ENCODE measurements at places on chromosomes 16 and 17.

- DNase-seq = no peak
Measured at GRCh38 chr17:21127509-21128077, 829 bp downstream of the DHRS7B start.

GRCh38 chr17:27477971-27478684 lies 21.9 kb downstream of the KSR1 start:
- DNase-seq = no peak

DNA sequence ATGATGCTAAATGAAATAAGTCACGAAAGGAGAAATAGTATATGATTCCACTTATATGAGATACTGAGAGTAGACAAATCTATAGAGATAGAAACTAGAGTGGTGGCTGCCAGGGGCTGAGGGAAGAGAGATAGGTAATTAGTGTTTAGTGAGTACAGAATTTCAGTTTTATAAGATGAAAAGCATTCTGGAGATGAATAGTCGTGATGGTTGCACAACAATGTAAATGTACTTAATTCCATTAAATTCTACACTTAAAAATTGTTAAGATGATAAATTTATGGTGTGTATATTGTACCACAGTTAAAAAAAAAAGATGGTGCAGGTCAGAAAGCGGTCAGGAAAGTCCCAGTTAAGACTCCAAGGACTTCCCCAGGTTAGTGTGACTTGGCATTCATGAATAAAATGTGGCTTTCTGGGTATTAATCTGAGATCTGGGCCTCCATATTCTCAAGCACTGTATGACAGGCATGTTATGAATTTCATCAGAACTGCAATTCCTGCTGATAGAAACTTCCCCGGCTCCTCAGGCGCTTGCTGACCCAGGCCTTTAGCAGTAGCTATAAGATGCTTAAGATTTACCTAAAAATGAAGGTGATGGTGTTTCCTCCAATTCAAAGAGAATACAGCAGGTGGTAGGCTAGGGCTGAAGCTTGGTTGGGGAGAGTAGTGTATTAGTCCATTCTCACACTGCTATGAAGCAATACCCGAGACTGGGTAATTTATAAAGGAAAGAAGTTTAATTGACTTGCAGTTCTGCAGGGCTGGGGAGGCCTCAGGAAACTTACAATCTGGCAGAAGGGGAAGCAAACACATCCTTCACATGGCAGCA lies 115.3 kb upstream of the SOX9 start:
- no peak for DNase-seq

DNA sequence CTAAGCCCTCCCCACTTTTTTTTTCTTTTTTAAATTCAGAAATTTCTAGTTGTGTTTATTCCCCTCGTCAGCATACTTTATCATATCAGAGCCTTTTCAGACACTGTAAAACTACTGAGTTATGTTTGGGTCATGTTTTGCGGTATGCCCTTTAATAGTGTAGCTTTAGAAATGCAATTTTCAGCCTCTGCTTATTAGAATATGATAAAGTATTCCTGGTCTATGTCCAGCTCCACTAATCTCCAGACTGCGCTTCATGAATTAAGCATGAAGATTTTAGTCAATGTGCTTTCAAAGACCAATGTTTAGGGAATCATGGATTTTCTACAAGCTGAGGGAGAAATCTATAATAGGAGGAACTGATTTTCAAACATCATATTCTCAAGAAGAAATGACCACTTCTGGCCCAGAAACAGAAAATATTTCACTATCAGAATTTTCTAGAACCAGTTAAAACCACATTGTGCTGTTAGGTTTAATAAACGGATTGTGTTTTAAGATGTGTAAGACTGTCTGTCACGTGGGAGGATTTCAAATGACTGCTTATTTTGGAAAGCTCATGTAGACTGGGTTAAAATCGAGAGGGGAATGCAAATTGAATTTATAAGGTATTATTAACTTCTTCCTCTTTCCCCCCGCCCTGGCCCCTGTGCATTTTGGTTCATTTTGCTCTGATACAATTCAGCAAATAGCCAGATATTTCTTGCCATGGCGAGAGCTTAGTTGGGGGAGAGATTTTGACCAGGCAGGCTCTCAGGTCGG lies 498.5 kb downstream of the WWOX start:
- DNase-seq = no peak

DNA sequence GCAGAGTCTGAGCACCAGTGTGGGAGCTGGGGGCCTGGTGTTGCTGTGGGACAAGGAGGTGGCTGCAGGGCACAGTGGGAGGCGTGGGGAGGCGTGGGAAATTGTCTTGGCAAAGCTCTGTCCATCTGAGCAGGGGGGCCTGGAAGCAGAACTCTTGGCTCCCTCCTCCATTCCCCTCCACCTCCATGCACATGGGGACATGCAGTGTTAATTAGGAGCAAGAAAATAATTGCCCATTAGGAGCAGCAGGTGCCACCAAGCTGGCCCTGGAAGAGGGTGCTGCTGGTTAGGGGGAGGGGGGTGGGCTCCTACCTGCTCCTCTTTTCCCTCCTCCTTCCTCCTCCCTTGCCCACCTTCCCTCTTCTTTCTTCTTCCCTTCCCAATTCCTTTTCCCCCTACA lies 4.5 kb downstream of the TTYH2 start:
- DNase-seq = no peak

DNA sequence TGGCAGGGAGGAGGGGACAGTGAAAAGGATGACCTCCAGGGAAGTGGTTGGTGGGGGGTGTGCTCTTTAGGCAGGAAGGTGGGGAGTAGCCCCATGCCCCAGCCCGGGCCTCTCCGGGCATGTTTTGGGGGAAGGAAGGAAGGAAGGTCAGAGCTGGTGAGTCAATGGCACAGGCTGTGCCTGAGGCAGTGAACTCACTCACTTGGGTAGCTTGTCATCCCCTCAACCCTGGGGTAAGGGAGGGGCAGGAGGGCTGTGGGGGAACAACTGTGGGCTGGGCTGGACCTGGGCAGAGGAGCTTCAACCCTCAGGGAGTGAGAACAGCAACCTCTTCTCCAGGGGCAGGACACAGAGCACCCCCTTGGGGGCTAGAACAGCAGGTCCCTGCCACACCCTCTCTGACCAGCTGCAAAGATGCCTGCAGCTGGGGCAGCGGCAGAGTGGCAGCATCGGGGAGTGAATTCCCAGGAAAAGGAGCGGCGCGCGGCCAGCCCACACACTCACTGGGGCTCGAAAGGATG lies 6.3 kb downstream of the CSF3 start:
- no peak for DNase-seq

DNA sequence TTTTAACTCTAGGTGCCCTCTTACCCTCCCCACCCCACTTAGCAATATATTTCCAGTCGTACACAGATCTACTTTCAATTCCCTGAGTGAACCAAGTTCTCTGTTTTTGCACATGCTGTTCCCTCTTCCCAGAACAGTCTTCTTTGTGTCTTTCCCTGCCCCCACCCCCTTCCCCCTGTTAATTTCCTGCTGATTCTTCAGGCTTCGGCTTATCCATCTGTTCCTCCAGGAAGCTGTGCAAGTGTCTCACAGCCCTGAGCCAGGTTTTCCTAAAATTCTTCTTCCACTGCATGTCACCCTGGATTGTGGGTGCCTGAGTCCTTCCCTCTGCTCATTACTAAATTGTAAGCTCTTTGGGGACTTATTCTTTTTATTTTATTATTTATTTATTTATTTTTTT lies 12.4 kb upstream of the SPOP start:
- DNase-seq = no peak

DNA sequence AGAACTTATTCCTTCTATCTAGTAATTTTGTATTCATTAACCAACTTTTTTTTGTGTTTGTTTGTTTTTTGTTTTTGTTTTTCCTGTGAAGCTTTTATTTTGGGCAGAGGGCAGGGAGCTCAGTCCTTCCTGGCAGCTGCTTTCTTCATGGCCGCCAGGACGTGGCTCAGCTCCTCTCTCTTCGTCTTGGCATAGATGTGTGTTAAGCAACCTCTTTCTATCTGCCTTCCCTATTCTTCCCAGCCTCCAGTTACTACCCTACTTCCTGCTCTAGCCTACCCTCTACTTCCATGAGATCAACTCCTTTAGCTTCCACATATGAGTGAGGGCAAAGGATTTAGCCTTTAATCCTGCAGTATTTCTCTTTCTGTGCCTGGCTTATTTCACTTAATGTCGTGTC lies 8.2 kb upstream of the BRD7 start:
- no peak for DNase-seq

- no peak for DNase-seq
Measured at GRCh38 chr16:9798474-9798873, 383.8 kb downstream of the GRIN2A start.

- DNase-seq = no peak
Measured at GRCh38 chr16:27387724-27388123, 14.2 kb upstream of the IL21R start.

DNA sequence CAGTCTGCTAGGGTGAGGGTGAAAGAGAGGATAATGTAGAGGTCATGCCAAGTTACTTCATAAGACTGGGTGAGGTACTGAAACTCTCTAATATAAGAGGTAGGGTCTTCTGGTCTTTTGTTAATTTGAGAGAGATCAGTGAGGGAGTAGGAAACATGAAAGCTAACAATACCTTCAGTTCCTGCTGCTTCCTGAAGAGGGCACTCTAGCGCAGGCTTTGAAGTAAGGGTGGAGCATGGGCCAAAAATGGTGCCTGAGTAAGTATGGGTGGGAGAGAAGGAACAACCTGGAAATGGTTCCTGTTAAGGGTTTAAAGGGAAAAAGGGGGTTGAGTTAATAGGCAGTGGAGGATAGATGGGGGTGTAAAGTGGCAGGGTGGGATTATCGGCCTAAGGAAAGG lies 2449.5 kb downstream of the TP53TG3F start:
- DNase-seq = no peak

DNA sequence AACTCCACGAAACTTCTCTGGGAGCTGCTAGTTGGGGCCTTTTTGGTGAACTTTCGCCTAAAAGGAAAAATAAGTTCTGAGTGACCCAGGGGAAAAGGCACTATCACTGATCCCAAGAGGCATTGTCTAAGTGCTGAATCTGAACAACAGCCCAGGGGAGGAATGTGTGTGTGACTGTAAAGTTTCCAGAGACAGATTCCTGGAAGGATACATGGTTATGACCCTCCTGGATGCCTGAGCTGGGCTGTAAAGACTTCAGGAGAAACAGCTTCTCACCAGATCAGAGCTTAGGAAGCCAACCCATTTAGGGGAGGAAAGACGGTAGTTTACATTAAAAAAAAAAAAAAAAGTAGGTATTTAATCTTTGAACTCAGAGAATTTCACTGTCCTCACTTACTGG lies 20.2 kb downstream of the HIGD1B start:
- DNase-seq = no peak

- DNase-seq = no peak
Measured at GRCh38 chr16:83968306-83968851, 335 bp downstream of the NECAB2 start.

DNA sequence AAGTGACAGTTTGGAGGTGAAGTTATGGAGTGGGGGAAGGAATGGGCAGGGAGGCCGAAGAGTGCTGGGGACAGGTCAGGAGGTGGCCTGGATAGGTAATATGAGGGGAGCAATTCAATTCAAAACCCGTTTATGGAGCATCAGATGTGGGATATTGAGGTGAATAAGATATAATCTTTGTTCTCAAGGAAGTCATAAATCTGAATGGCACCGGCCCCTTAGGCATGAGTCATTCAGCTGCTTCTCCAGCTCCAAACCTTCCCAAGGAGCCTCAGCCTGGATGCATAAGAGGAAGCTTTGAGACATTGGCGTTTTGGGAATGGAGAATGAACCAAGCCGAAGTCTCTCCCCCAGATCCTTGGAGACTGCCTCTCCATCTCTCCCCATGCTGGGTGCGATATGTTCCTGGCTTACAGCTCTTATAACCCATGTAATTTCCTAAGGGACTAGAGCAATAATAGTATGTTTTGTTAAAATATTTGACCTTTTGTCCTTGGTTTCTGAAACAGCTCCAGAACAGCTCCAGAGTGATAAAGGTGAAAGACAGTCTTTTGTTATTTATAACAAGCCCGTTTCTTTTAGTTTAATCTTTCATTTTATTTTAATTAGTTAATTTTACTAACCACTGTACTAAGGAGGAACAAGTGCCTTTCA lies 1.7 kb downstream of the TUBG2 start:
- no peak for DNase-seq

DNA sequence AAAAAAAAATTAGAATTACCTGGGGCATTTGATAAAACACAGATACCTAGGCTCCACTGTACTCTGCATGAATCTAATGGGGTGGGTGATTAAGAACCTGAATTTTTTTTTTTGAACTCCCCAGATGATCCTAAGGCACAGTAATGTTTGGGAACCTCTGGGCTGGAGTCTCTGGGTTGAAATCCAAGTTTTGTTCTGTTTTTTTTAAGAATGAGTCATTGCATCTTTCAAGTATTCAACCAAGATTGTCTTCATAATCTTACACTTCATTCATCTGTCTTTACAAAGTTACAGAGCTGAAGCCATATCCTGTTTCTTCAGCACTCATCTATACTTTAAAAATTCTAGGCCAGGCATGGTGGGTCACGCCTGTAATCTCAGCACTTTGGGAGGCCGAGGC lies 52.6 kb downstream of the PIGL start:
- DNase-seq = no peak

- no peak for DNase-seq
Measured at GRCh38 chr17:51342257-51342656, 81.9 kb downstream of the UTP18 start.

GRCh38 chr16:47254756-47255155 lies 111.0 kb upstream of the NETO2 start:
- DNase-seq = no peak

DNA sequence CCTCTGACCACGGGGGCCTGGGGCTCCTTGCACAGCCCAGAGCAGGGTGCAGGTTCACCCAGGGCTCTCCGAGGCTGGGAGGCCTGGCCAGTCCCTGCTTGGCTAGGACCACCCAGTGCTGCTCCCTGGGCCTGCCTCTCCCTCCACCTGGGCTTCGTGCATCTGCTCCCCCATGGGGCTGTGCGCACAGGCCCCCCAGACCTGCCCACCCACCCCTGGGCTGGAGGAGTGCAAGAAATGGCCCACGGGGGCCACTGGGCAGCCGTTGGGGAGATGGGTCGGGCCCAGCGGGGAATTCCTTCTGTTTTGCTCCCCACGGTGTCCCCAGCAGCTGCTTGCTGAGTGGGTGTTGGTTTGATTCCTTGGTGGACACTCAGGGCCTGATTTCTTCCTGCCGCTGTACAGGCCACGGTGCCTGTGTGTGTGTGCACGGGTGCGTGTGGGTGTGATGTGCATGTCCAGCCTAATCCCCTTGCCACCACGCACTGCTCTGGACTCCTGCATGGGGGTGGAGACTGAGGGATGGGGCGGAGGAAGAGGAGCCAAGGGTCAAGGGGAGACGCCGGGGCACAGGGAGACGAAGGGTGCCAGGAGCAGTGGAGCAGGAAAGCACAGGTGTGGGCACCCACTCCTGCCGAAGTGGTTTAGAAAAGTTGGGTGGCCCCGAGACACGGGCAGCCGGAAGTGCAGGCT lies 8.5 kb downstream of the PRSS27 start:
- DNase-seq = no peak

GRCh38 chr16:28027055-28027454 lies 36.5 kb downstream of the GSG1L start:
- no peak for DNase-seq
